ENCODE measurements at places on chromosomes 4 and X. TPM values are rescaled to one million over a fixed set of nuclear protein-coding genes. Genes with fewer than 3 reads are reported as not detected.

DNA sequence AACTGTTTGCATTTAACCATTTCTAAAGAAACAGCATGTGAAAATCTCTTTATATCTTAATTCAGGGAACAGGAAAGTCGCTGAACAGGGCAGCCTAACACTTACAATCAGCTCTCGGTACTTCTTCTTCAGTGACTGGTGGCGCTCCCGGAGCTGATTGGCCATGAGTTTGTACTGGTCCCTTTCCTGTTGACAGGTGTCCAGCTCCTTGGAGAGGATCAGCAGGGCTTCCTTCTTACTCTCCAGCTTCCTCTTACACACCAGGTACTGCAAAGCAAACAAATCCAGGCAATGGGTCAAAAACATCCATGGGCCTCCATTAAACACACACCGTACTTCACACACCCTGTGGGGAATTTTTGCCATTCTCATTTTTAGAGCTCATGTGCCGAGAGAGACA, 36.4 kb downstream of the CCDC149 start:
- no peak overlapping the region for H3K27ac ChIP-seq
- H3K36me3 ChIP-seq: peaks cover 21% of the 10 kb centered on the region
- DNase-seq: no peak
- H3K27me3 ChIP-seq: no peaks in the 10 kb centered on the region
- H3K4me3 ChIP-seq: no peak overlapping the region
- H3K4me1 ChIP-seq: no peaks in the 10 kb centered on the region

Gene PCDH10
- total RNA-seq: 11.0 TPM

Gene BLOC1S4
- 14.9 TPM for total RNA-seq

Gene SPANXA1
- total RNA-seq: not detected

DNA sequence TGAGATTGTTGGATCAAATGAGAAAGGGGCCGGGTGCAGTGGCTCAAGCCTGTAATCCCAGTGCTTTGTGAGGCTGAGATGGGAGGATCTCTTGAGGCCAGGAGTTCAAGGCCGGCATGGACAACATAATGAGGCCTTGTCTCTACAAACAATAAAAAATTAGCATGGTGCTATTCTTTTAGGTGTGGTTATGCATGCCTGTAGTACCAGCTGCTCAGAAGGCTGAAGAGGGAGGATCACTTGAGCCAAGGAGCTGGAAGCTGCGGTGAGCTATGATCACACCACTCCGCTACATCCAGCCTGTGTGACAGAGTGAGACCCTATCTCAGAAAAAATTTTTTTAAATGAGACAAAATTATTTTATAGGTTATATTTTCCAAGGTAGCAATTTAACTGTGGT, 49.7 kb upstream of the TMEM150C start:
- no peaks in the 10 kb centered on the region for H3K27me3 ChIP-seq
- H3K27ac ChIP-seq: no peak overlapping the region
- no peaks in the 10 kb centered on the region for H3K4me1 ChIP-seq
- no peak for DNase-seq
- no peak overlapping the region for H3K4me3 ChIP-seq

- no peak overlapping the region for H3K4me3 ChIP-seq
- no peaks in the 10 kb centered on the region for H3K4me1 ChIP-seq
- DNase-seq: no peak
- no peak overlapping the region for H3K27ac ChIP-seq
Observed at GRCh38 chr4:7251321-7251720, 59.0 kb downstream of the SORCS2 start.

Gene INTU
- 6.0 TPM for total RNA-seq

DNA sequence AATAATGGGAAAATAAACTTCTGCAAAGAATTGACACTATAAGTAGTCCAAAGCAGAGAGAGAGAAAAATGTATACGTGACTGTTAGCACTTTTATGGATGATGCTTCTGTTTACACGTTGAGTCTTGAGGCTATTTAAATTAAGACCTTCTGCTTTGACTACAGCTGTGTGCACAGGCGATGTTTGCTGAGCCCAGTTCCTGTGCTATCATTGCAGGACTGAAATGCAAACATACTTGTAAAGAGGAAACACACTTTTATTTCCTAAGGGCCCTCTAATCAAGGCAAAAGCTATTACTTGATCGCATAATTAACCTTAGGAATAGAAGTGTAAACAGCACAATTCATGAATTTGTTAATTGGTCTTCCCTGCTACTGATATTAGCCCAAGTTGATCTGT, 226.9 kb downstream of the FBXW7 start:
- peaks cover 68% of the 10 kb centered on the region for H3K27me3 ChIP-seq
- DNase-seq: no peak
- H3K36me3 ChIP-seq: peaks cover 4% of the 10 kb centered on the region
- peaks cover 21% of the 10 kb centered on the region for H3K4me1 ChIP-seq
- no peak overlapping the region for H3K4me3 ChIP-seq
- no peak overlapping the region for H3K27ac ChIP-seq

GRCh38 chrX:13482746-13483541, 86.5 kb upstream of the EGFL6 start:
- DNase-seq: no peak
- no peaks in the 10 kb centered on the region for H3K27me3 ChIP-seq
- H3K36me3 ChIP-seq: no peaks in the 10 kb centered on the region
- H3K4me3 ChIP-seq: no peak overlapping the region
- H3K4me1 ChIP-seq: peaks cover 16% of the 10 kb centered on the region

DNA sequence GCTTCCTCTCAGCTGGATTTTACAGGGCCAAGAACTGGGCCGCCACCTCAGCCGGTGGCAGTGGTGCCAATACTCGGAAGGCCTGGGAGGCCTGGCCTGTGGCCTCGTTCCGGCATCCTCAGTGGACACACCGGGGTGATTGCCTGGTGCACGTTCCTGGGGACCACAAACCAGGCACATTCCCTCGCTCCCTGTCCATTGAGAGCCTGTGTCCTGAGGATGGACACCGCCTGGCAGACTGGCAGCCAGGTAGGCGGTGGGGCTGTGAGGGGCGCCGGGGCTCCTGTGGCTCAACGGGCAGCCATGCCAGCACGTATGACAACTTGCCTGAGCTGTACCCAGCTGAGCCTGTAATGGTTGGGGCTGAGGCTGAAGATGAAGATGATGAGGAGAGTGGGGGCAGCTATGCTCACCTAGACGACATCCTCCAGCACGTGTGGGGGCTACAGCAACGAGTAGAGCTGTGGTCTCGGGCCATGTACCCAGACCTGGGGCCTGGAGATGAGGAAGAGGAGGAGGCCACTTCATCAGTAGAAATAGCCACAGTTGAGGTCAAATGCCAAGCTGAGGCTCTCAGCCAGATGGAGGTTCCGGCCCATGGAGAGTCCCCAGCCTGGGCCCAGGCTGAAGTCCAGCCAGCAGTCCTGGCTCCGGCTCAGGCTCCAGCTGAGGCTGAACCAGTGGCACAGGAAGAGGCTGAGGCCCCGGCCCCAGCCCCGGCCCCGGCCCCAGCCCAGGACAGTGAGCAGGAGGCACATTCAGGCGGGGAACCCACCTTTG, 70.4 kb downstream of the STARD8 start:
- no peaks in the 10 kb centered on the region for H3K27me3 ChIP-seq
- no peak overlapping the region for H3K27ac ChIP-seq
- peaks cover 1% of the 10 kb centered on the region for H3K36me3 ChIP-seq
- no peaks in the 10 kb centered on the region for H3K4me1 ChIP-seq
- no peak overlapping the region for H3K4me3 ChIP-seq
- DNase-seq: no peak

DNA sequence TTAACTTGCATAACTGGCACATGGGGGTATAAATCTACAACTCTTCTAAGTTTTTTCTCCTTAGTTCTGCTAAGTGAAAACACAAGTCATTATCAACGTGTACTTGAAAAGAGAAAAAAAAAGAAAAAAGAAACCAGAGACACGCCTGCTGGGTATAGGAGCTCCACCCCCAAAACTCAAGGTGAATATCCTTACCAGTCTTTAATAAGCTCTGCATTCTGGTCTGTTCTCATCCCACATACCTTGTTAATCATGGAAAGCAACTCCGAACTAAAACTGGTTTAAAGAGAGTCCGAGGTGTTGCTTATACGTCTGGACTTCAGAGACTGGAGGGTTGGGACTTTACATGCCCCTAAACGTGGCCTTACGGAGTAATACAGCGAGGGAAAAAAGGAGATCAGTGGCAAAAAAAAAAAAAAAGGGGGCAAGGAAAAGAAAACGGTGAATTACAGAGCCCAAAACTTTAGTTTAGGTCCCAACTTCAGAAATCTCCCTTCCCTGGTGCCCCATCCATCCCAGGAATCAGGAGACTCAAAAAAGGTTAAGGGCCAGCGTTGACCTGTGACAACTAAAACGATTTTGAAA, 1.0 kb downstream of the PGRMC2 start:
- DNase-seq: no peak
- H3K4me1 ChIP-seq: peaks cover 33% of the 10 kb centered on the region
- H3K27ac ChIP-seq: peak overlapping the region; percentile 87
- H3K27me3 ChIP-seq: no peaks in the 10 kb centered on the region
- H3K36me3 ChIP-seq: peaks cover 10% of the 10 kb centered on the region

DNA sequence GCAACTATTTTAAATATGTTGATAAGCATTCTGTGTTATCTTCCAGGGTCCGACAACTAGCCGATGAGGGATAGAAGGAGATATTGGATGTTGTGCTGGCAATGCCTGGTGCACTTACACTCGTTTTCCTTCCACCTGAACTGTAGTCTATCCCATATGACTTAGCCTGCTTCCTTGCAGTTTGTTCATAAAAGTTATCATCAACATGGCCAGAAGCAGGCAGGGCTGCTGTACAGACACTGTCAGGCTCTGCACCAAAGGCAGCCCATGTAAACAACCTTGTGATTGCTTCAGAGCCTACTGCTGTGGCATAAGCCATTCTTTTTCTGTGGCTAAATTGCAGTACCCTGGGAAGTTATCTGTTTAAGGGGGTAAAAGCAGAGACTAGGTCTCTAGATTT, 1.6 kb downstream of the MAPK10 start:
- peaks cover 38% of the 10 kb centered on the region for H3K4me1 ChIP-seq
- H3K27me3 ChIP-seq: no peaks in the 10 kb centered on the region
- peaks cover under 1% of the 10 kb centered on the region for H3K36me3 ChIP-seq
- no peak for DNase-seq
- peak overlapping the region; percentile 38 for H3K4me3 ChIP-seq

- no peaks in the 10 kb centered on the region for H3K4me1 ChIP-seq
- H3K27ac ChIP-seq: no peak overlapping the region
- H3K36me3 ChIP-seq: no peaks in the 10 kb centered on the region
- H3K4me3 ChIP-seq: no peak overlapping the region
- no peak for DNase-seq
Observed at GRCh38 chr4:158253350-158253980, 43.2 kb downstream of the TMEM144 start.

Gene MSANTD1
- total RNA-seq: 0.83 TPM

Gene ANK2
- 20.8 TPM for total RNA-seq

GRCh38 chr4:124030147-124030546, 633.6 kb downstream of the SPRY1 start:
- no peaks in the 10 kb centered on the region for H3K27me3 ChIP-seq
- H3K27ac ChIP-seq: peak overlapping the region; percentile 87
- no peak overlapping the region for H3K4me3 ChIP-seq
- DNase-seq: no peak

GRCh38 chr4:7410446-7410845, 24.3 kb downstream of the PSAPL1 start:
- H3K4me3 ChIP-seq: no peak overlapping the region
- peaks cover 2% of the 10 kb centered on the region for H3K36me3 ChIP-seq
- no peak overlapping the region for H3K27ac ChIP-seq
- DNase-seq: peak; percentile 8

DNA sequence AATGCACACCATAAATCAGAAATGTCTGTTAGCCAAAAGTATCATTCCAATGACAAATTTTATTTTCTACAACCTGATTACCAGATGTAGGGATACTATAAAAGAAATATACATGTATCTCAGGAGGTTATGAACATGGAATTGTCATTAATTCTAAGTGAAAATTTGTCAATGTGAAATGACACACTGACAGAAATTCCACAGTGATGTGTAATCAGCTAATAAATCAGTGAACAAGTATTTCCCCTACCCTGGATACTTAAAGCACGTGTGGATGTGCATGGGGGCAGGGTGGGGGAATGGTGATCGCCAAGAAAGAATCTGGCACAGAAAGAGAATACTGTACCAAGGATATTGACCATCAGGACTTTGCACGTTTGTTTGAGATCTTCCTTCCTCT, 123.6 kb downstream of the SH3RF1 start:
- H3K4me1 ChIP-seq: peaks cover 52% of the 10 kb centered on the region
- H3K36me3 ChIP-seq: peaks cover 37% of the 10 kb centered on the region
- no peak overlapping the region for H3K4me3 ChIP-seq
- no peak for DNase-seq

- no peaks in the 10 kb centered on the region for H3K36me3 ChIP-seq
- peaks cover 6% of the 10 kb centered on the region for H3K27me3 ChIP-seq
- no peaks in the 10 kb centered on the region for H3K4me1 ChIP-seq
- H3K4me3 ChIP-seq: no peak overlapping the region
- H3K27ac ChIP-seq: no peak overlapping the region
Observed at GRCh38 chrX:131977619-131978018, 45.5 kb upstream of the STK26 start.

DNA sequence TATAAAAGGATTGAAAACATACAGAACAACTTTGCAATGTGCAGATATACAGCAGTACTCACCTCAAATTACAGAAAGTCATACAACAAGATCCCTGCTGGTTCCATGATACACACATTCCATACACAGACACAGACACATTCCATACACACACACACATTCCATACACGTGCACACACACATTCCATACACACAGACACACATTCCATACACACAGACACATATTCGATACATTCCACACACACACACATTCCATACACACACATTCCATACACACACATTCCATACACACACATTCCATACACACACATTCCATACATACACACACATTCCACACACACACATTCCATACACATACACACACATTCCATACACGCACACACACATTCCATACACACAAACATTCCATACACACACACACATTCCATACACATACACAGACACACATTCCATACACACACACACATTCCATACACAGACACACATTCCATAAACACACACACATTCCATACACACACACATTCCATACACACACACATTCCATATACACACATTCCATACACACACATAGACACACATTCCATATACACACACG, 13.7 kb downstream of the LINC00632 start:
- no peak overlapping the region for H3K4me3 ChIP-seq
- no peaks in the 10 kb centered on the region for H3K4me1 ChIP-seq
- no peak overlapping the region for H3K27ac ChIP-seq
- DNase-seq: no peak
- H3K36me3 ChIP-seq: no peaks in the 10 kb centered on the region
- H3K27me3 ChIP-seq: no peaks in the 10 kb centered on the region

DNA sequence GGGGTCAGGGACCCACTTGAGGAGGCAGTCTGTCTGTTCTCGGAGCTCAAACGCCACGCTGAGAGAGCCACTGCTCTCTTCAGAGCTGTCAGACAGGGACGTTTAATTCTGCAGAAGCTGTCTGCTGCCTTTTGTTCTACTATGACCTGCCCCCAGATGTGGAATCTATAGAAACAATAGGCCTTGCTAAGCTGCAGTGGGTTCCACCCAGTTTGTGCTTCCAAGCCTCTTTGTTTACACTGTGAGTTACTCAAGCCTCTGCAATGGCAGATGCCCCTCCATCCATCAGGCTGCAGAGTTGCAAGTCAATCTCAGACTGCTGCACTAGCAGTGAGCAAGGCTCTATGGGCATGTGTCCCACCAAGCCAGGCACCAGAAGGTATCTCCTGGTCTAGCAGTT, 158.1 kb downstream of the DTHD1 start:
- no peaks in the 10 kb centered on the region for H3K4me1 ChIP-seq
- no peaks in the 10 kb centered on the region for H3K27me3 ChIP-seq
- DNase-seq: no peak

Data from osteocyte (in vitro differentiated cells).